ENCODE measurements at places on chromosomes 1 and 21. TPM values are rescaled to one million over a fixed set of nuclear protein-coding genes. Genes with fewer than 3 reads are reported as not detected.

The GPR89B gene
- polyA plus RNA-seq: 18.8 TPM

DNA sequence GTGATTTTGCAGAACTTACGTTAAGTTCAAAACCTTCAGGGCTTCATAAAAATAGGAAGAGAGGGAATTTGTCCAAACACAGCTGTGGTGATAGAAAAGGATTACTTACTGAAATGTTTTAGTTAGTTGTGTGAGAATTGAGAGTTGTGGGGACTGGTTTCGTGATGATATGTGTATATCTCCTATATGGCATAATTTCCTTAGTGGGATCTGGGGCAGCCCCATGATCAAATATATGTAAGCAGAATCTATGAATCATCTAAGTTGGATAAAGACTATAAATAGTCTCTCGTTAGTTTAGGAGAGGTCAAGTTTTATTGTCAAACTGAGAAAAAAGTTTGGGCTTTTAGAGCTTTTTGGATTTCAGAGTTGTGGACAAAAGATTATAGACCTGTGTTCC, 14.9 kb downstream of the MTR start:
- no peak for DNase-seq

The TNFSF4 gene
- 1.3 TPM for polyA plus RNA-seq

- no peak for DNase-seq
Observed at GRCh38 chr21:39096754-39097153, 86.5 kb downstream of the PSMG1 start.

DNA sequence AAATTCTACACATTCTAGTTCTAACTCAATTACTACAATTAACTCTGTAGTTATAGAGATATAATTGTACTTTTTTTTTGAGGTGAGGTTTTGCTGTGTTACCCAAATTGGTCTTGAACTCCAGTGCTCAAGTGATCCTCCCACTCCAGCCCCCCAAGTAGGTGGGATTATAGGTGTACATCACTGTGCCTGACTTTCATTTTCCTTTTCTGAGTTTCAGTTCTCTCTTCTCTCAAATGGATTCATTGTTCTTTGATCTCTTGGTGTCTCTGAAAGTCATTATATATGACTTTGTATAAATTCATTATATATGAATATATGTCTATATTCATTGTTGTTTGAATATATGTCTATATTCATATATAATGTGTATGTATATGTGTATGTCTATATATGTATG, 74.0 kb upstream of the GALNT2 start:
- no peak for DNase-seq

DNA sequence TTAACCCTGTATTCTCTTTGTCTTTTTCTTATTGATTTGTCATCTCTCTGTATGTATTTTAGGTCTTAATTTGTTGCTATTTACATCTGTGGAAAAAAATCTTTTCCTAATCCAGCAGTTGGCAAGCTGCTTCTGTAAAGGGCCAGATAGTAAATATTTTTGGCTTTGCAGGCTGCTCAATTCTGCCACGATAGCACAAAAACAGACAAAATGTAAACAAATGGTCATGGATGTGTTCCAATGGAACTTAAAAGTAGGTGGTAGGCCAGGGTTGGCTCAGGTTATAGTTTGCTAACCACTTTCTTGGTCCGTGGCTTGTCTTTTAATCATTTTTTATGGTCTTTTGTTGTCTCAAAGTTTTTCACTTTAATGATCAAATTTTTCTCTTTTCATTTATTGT, 371.8 kb downstream of the HHAT start:
- DNase-seq: no peak

DNA sequence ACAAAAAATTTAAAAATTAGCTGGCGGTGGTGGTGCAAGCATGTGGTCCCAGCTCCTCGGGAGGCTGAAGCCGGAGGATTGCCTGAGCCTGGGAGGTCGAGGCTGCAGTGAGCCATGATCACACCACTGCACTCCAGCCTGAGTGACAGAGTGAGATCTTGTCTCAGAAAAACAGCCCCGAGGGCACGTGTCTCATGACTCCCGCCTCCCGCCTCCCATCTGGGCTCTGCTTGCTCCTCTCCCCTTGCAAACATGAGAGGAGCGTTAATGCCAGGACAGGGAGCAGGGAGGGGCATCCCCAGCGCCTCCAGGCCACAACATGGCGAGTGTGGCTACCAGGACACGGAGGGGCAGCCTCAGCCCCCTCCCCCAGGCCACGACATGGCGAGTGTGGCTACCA, 28.3 kb downstream of the FAAP20 start:
- DNase-seq: no peak

Measured in muscle of back (tissue), 13 donors.